ENCODE measurements at places on chromosomes 2 and 18.

DNA sequence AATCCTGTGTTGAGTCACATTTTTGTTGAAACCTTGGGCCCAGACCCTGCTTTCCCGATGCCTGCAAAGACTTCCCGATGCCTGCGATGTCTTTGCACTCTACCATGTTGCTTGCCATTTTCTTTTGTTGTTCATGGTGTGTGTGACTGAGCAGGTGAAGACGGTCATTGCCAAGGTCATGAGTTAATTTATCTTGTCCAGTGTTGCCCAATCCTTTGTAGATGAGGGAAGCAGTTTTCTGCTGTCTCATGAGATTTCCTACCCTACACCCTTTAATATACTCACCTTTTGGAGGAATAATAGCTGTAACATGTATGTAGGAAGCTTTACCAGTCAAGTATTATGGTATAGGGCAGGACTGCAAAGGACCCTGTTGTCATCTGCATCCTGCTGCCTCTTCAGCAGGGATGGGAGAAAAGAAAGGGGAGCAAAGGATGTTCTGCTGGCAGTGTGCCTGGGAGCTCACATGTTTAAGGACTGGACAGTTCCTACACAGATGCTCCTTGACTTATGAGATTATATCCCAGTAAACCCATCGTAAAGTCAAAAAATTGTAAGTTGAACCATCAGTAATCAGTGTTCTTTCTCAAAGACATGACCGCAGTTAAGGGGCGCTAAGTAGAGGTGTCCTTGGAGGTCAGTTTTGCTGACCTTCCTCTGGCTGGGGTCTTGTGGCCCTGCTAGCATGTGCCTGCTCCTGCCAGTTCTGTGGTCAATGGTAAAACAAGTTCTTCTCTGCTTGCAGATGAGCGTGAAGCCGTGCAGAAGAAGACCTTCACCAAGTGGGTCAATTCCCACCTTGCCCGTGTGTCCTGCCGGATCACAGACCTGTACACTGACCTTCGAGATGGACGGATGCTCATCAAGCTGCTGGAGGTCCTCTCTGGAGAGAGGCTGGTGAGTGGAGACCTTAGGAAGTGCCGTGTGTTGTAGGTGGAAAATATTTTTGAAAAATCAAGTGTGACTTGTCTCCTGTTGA is 124.8 kb upstream of the EML6 start:
- DNase-seq: no peak

DNA sequence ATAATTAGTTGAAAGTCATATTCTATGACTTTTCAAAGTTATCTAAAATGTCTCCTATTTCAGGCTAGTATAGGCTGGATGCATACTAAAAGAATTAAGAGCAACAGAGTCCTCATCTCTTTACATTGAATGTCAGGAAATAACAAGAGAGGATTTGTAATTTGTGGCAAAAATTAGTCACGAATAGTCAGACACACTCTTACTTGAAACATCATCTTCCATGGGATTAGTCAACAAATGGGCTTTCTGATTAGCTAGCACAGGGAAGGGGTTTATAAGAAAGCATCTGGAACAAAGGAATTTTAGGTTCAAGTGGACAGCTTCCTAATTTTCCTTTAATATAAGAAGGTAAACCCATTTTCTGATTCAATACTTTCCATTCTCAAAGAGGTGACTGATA is 330.3 kb upstream of the MEX3C start:
- DNase-seq: no peak

DNA sequence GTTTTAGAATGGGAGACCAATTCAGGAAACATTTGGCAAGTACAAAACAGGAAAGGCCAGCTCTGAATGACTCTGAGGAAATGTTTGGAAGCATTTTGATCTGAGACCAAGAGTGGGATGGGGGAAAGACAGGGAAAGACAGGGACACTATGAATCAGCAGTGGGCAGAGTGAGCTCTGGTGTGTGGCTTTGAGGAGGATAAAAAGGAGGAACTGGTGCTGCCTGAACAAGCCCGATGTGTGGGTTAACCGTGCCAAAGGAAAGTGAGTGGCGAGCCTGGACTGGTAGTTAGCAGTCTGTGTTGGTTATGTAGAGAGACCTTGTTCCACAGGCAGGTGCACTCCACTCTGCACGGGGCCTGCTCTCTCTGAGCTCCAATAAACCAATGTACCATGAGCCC is 5.3 kb downstream of the MFSD6 start:
- no peak for DNase-seq

- no peak for DNase-seq
Observed at GRCh38 chr2:231185886-231186285, 12.5 kb upstream of the ARMC9 start.

GRCh38 chr2:112168422-112169124 is 30.4 kb downstream of the FBLN7 start:
- DNase-seq: no peak
